ENCODE measurements at places on chromosomes 5 and 9. TPM values are rescaled to one million over a fixed set of nuclear protein-coding genes. Genes with fewer than 3 reads are reported as not detected.

The TAF11L10 gene
- total RNA-seq: not detected

The TRPM3 gene
- total RNA-seq: not detected

The C5orf52 gene
- total RNA-seq: not detected

The TNFSF8 gene
- not detected for total RNA-seq

The PCDHA11 gene
- total RNA-seq: 0.48 TPM

The PTGES gene
- total RNA-seq: 20.5 TPM

The SMC2 gene
- 6.3 TPM for total RNA-seq

The PCDHGB3 gene
- 0.43 TPM for total RNA-seq

The PCDHA2 gene
- total RNA-seq: not detected

The CLK4 gene
- 20.7 TPM for total RNA-seq

The HCN1 gene
- total RNA-seq: not detected

The MRPL36 gene
- 43.9 TPM for total RNA-seq

The SLC25A2 gene
- not detected for total RNA-seq

The TICAM2 gene
- 0.72 TPM for total RNA-seq

The ANKRD31 gene
- under 0.01 TPM for total RNA-seq

The SLC6A7 gene
- total RNA-seq: not detected

The CFAP157 gene
- total RNA-seq: not detected

The CCL21 gene
- total RNA-seq: not detected

The TMEM250 gene
- total RNA-seq: 74.7 TPM

The C9orf50 gene
- not detected for total RNA-seq

The SAXO1 gene
- total RNA-seq: not detected

The MEGF10 gene
- under 0.01 TPM for total RNA-seq

The ITGA1 gene
- 3.4 TPM for total RNA-seq

The SIGMAR1 gene
- total RNA-seq: 81.4 TPM

The SLC30A5 gene
- 50.6 TPM for total RNA-seq

The PCDHAC1 gene
- total RNA-seq: 0.48 TPM

The IFNA14 gene
- not detected for total RNA-seq

The SMIM33 gene
- not detected for total RNA-seq

The EQTN gene
- not detected for total RNA-seq

The FOXD4L6 gene
- not detected for total RNA-seq

The FBLL1 gene
- under 0.01 TPM for total RNA-seq

The F2RL1 gene
- total RNA-seq: 32.2 TPM

The PCDHGA2 gene
- 0.21 TPM for total RNA-seq

The PTCD2 gene
- 3.4 TPM for total RNA-seq

The NMUR2 gene
- not detected for total RNA-seq

The CDC26 gene
- total RNA-seq: 15.8 TPM

The SCGB3A2 gene
- not detected for total RNA-seq

The CAMK4 gene
- 2.2 TPM for total RNA-seq

The SLC12A2 gene
- total RNA-seq: 20.5 TPM

The ENTPD2 gene
- total RNA-seq: 1.7 TPM

The SARDH gene
- 0.96 TPM for total RNA-seq
